ENCODE measurements at places on chromosomes 7 and 10.

- no peak for DNase-seq
Measured at GRCh38 chr10:119535305-119535704, 7.2 kb downstream of the RGS10 start.

- no peak for DNase-seq
Measured at GRCh38 chr7:88321694-88322093, 15.0 kb upstream of the STEAP4 start.

DNA sequence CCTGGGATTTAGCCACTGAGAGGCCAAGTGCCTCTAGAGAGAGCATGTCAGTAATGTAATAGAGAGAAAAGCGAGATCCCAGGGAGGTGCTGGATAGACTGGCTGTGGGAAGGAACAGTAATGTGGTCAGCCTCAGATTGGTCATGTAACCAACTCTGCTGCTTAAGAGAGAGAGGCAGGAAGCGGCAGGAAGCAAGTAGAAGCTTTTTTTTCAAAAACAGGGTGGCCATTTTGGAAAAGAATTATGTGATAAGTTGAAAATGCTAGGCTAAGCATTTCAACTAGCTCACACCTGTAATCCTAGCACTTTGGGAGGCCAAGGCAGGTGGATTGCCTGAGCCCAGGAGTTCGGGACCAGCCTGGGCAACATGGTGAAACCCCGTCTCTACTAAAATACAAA is 3.7 kb upstream of the PCOLCE start:
- no peak for DNase-seq

DNA sequence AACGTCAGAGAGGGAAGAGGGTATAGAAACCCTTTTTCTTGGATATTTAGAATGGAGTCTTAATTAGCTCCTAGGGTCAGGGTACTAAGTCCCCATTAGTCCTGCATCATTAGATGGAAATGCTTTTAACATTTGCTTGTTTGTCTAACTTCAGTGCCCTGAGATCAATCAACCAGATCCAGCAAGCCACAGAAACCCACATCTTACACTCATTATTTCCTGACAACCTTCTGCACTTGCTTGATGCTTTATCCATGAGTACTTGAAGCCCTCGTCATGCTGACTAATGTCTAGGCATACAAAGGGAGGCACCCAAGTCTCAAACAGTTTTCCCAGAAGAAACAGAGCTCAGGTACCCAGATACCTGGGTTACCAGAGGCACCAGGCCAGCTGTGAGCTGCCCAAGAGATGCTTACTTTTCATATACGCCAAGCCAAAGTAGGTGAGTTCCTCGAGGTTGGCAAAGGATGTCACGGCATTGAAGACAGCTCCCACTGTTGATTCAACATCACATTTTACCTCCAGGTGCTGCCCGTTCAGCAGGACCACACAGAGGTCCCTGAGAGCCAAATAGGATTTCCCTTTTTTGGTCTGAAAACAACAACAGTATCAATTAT is 42.7 kb downstream of the FRMPD2 start:
- no peak for DNase-seq

- DNase-seq = no peak
Measured at GRCh38 chr7:39592586-39592985, 26.4 kb downstream of the YAE1 start.

DNA sequence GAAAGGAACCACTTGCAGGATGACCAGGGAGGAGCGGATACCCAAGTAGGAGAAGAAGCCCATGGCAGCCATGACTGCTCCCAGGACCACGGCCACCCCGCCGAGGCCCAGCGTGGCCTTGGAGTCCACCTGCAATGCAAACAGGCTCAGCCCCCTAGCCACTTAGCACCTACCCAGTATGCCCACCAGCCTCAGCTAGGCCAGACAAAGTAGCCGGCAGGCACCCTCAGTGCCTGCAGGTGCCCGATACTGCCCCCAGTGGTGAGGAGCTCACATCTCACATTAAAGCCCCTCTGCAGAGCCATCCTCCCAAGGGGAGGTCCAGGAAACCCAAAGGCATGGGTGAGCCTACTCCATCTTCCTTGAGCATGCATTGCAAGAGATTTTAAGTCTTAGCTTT is 6.6 kb downstream of the NPC1L1 start:
- no peak for DNase-seq

- no peak for DNase-seq
Measured at GRCh38 chr10:124282326-124282725, 136.4 kb downstream of the OAT start.

DNA sequence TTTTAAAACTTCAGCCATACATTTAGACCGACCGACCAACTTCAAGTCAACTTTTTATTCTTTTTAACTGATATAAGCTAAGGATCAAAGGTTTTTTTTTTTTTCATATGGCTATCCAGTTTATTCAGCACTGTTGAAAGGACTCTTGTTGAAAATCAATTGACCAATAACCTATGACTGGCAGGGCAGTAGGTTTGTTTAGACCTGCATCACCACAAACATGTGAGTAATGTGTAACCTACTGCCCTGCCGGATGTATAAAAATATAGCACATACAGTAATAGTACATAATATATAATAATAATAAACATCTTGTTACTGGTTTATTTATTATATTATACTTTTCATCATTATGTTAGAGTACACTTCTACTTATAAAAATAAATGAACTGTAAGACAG is 434.6 kb upstream of the SEMA3A start:
- DNase-seq = no peak

DNA sequence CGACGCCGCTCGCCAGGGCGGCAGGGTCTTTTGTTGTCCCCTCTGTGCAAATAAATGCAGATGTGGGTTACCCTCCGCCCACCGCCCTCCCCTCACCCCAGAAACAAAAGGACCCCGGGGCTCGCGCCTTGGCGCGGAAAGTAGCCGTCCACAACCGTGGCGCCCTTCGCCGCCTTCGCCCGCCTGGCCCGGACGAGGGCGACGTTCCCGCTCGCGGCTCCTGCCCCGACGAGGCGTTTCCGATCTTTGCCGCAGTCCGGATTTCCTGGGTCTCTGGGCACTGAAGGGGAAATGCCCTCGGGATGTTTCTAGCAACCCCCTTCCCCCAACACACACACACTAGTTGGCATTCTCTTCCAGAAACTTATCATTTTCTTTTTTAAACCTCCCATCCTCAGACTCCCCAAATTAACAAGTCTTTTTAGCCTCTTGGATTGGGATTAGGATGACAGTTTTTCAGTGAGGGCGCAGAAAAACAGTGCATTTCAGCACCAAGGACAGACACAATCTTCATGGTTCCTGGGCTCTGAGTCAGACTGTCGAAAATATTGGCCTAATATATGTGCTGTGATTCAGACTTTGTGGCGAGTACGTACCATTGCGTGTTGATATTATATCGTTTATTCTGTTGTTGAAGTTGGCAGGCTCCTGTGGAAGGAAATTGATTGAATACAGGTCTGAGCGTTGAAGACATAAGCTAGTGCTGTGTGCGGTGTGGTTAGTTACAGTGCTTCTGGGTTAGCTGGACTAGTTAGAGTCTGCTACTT is 771 bp downstream of the PHYHIPL start:
- DNase-seq = peak; percentile 58

GRCh38 chr7:104855861-104856260 is 158.1 kb upstream of the KMT2E start:
- no peak for DNase-seq

DNA sequence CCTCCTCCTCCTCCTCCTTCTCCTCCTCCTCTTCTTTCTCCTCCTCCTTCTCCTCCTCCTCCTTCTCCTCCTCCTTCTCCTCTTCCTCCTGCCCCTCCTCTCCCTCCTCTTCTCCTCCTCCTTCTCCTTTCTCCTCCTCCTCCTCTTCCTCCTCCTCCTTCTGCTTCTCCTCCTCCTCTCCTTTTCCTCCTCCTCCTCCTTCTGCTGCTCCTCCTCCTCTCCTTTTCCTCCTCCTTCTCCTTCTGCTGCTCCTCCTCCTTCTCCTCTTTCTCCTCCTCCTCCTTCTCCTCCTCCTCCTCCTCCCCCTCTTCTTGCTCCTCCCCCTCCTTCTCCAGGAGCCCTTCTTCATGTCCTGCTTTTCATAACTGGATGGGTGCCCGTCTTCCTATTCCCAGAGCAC is 12.2 kb downstream of the PLXNA4 start:
- DNase-seq = no peak

GRCh38 chr10:53315709-53316108 is 543.1 kb upstream of the MBL2 start:
- DNase-seq = no peak

DNA sequence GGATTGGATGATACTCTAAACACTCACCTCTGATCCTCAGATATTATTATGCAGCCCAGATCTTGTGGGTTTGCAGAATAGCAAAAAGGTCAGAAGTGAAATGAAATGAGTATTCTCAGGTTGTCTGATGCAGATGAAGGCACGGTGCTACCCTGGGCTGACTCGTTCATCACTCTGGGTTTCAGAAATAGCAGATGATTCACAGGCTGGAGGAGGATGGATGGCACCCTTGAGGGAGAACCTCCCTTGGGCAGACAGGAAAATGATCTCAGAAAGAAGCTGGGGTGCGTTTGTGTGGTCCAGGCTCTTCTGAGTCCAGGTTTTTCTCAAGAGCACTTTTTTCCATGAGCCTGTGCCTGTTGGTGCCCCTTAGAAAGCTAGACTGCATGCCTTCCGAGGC is 515.8 kb upstream of the MKI67 start:
- DNase-seq = no peak

DNA sequence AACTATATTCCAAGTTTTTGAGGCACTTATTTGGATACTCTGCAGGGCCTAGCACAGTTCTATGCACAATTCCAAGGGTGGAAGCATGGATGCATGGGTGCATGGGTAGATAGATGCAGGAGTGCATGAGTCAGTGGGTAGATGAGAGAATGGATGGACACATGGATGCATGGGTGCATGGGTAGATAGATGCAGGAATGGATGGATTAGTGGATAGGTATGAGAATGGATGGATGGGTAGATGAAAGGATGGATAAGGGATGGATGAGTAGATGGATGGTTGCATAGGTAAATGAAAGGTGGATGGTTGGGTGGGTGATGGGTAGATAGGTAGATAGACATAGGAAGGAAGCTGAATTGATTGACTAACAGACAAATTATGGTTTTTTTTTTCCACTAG is 15.6 kb downstream of the PNLIPRP2 start:
- DNase-seq = no peak

DNA sequence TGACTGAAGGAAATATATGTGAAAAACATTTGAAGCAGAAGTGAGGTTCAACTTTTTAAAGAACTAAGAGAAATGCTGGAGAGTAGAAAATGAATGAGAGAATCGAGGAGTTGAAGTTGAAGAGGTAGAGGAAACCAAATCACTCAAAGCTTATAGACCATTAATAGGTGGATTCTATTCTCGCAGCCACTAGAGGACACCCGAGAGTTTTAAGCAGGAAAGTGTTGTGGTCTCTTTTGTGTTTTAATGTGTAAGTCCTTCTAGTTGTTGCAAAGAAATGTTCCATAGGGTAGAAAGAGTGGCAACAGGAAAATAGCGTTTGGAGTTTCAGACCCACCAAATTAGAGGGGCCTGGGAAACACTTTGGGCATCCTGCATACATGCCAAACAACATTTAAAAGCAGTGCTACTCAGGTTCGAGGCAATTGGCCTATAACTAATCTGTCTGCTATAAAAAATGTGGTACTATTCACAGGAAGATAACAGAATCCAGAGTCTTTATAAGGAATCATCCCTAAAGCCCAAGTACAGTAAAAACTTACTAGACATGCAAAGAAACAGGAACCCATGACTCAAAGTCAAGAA is 75.3 kb upstream of the TAS2R16 start:
- no peak for DNase-seq

- no peak for DNase-seq
Measured at GRCh38 chr7:22730066-22730710, 3.2 kb downstream of the IL6 start.

DNA sequence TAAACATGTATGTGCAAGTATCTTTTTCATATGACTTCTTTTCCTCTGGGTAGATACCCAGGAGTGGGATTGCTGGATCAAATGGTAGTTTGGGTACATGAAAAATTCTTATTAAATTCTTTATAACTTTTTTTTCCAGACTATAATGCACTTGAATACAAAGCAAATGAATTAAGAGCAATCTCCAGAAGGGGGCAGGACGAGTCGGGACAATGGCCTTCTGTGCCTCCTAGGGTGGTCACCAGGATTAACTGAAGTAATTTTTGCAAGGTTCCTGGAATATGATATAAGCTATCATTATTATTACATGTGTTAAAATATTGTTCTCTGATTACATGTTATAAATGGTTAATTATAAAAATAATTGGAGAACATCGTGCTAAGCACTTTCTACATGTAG is 127.2 kb downstream of the PPP1R17 start:
- DNase-seq = no peak

GRCh38 chr10:124173298-124173900 is 80.0 kb upstream of the CHST15 start:
- DNase-seq = no peak

DNA sequence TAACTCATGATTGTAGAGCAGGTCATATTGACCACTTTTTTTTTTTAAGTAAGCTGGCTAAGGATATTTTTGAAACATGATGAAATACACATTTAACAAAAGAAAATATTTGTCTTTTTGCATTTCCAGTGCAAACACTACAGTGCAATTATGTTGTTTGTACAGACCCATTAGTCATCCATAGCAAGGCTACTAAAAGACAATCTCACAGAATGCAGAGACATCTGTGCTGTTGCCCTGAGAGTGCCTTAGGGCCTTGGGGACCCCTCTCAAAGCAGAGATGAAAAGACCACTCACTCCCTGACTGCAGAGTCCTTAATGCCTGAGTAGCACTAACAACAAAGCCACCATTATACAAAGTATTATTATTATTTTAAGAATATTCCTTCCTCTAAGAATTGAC is 104.5 kb downstream of the NRCAM start:
- no peak for DNase-seq

- no peak for DNase-seq
Measured at GRCh38 chr7:11327633-11328032, 354.0 kb downstream of the PHF14 start.

DNA sequence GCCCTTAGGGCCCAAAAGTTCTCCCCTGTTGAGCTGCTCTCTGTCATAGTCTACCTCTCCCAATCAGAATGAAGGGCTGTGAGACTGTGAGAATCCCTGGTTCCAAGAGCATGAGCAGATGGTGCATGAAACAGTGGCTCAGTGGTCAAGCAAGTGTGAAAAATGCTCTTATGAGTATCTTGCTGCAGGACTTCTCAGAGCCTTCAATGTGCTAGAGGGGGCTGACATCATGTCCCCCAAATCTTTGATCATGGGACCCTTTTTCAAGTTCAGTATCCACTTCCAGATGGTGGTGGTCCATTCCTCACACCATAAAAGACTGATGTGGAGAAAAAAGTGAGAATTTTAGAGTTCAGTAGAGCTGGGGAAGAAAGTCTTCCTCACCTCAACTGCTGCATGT is 265.3 kb upstream of the HABP2 start:
- no peak for DNase-seq

GRCh38 chr10:93701866-93702209 is 554 bp downstream of the FRA10AC1 start:
- peak; percentile 13 for DNase-seq

GRCh38 chr7:139725077-139725476 is 52.7 kb downstream of the HIPK2 start:
- no peak for DNase-seq

DNA sequence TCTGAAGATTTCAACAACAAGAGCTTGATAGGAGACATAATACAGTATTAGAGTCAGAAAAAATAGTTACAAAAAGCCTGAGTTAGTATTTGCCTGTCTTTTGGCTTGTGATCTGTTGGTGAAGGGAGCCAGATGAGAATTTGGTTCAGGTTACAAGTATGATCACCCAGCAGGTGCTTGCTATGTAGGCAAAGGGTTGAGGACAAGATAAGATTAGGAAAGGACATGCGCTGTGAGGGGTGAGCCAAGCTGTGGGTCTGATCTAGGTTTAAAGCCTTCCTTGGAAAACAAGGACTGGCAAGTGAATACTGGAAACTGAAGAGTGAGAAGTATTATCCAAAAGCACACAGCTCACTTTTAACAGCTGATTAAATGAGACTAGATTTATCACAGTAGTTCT is 28.7 kb upstream of the CD36 start:
- DNase-seq = no peak
